ENCODE measurements at places on chromosomes 13 and 19.
A peak's percentile ranks its signal among the peaks of the same experiment; 100 is the strongest.

GRCh38 chr13:49046002-49046401 lies 70.3 kb downstream of the FNDC3A start:
- DNase-seq = no peak

GRCh38 chr13:110877737-110878258 lies 37.1 kb downstream of the ANKRD10 start:
- no peak for DNase-seq

GRCh38 chr13:110225609-110226574 lies 81.1 kb downstream of the COL4A1 start:
- DNase-seq = no peak

DNA sequence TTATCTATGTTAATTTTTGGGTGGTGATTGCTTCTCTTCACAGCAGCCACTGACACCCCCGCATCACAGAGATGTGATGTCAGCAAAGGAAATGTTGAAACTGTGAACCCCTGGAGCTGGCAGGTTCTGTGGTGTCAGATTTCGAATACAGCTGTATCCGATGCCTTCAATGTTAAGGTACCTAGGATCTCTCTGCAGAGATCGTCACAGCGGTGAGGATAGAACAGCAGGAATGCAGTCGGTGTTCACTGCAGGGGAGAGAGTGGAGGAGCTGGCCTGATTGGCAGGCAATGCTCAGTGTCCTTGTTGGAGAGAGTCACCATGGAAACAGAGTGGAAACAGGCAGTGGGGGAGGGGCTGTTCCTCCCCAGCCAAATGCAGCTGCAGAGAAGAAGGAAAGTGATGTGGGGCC lies 79.5 kb upstream of the ZNF835 start:
- DNase-seq = peak; percentile 27

- DNase-seq = no peak
Observed at GRCh38 chr19:54875506-54875905, 1.5 kb downstream of the FCAR start.

- DNase-seq = no peak
Observed at GRCh38 chr19:36421749-36422481, 3.5 kb upstream of the ZFP82 start.

- no peak for DNase-seq
Observed at GRCh38 chr13:85419611-85420010, 379.6 kb downstream of the SLITRK6 start.

- no peak for DNase-seq
Observed at GRCh38 chr19:3025549-3025886, 3.6 kb downstream of the TLE2 start.

GRCh38 chr13:24709186-24709913 lies 29.1 kb downstream of the ATP12A start:
- DNase-seq = no peak

- no peak for DNase-seq
Observed at GRCh38 chr13:98974053-98974452, 3.8 kb downstream of the DOCK9 start.

GRCh38 chr13:65866138-65866537 lies 1364.0 kb downstream of the PCDH9 start:
- no peak for DNase-seq

- DNase-seq = no peak
Observed at GRCh38 chr13:20227288-20227687, 4.8 kb downstream of the GJB6 start.

DNA sequence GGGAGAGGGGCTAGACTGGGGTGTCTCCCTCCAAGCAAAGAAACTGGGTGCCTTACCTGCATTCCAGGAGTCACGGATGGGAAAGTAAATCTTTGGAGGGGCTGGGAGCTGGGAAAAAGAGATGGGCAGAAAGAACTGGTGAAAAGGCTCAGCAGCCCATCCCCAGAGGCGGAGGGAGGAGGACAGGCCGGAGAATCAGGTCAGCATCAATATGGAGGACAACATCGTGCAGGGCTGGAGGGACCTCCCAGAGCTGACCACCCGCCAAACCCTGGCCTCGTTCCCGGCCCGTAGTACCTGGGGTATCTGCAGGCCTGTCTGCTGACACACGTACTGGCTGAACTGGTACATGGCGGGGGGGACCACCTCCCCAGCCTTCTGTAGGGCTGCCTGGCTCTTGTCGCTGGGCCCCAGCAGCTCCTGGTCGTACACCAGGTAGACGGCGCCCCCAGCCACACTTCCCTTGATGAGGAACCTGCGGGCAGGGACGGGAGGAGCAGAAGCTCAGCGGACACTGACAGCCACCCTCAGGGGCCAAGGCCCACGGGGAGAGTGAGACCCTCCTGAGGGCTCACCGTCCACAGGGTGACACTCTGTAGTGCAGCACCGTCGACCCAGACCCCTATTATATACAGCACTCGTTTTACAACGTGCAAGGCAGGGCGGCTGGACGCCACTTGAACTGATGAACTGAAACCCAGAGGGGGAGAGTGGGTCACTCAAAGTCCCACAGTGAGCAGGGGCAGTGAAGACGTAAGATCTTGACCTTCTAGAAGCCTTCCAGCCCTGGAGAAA lies 830 bp downstream of the MICOS13 start:
- no peak for DNase-seq

DNA sequence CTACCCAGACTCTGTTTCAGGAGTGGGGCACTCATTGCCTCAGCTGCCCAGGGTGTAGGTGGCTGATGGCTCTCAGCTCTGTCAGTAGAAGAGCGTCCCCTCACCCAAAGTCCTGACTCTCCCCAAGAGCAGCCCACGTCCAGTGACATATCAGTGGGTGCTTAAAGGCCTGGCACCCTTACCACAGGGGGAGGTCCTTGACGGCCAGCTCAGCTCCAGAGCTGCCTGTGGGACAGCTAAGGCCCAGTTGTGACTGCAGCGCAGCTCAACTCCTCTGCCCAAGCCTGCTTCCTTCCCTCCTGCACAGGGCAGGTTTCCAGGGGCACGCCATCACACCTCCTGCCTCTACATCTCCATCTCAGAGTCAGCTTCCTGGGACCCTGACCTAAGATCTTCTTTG lies 32.4 kb downstream of the GRIK5 start:
- no peak for DNase-seq

DNA sequence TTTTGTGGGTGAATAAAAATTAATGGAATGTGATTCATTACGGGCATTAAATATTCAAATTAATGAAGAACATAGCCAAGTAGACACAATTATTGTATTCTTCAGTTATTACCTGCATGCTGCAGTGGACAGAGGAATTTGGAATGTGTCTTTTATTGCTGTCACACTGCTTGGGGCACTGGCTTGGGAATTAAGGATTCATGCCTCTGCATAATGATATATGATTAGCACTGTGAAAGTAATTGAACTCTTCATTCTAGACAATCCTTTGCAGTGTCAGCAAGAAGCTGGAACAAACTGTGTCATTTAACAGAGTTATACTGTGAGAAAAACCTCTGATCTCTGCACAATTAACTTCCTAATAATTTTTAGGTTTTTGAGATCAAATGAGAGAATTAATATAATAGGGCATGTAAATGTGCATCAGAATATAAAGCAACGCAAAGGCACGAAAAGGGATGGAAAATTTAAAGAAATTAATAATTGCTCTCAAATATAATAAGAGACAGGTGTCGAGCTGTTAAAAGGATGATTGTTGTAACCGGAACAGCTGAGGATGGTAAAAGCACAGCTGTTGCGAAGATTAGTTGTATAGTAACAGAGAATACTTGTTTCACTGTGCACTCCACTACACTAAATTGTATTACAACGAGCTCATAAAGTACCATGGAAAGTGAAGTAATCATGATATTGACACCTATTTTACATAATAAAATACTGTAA lies 235.1 kb upstream of the MIR17HG start:
- no peak for DNase-seq

- no peak for DNase-seq
Observed at GRCh38 chr19:10551698-10552301, 8.1 kb downstream of the ATG4D start.

- no peak for DNase-seq
Observed at GRCh38 chr19:8155318-8155717, 5.9 kb upstream of the FBN3 start.

DNA sequence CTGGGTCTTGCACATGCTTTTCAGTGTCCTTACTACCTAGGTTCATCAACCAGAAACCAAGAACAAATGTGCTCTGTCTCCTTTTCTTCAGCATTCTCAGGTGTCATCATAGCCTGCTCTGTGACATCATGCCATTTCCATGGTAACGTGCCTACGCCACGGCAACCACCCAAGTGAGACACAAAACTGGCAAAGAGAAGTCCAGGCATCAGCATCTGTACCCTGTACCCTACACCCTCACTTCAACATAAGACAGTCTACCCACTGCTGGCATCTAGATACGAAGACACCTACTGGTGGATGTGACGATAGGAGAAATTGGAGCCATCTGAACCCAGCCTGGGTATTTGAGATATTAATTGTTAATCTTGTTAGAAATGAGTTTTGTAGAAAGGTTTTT lies 13.3 kb downstream of the ZC3H4 start:
- DNase-seq = no peak

DNA sequence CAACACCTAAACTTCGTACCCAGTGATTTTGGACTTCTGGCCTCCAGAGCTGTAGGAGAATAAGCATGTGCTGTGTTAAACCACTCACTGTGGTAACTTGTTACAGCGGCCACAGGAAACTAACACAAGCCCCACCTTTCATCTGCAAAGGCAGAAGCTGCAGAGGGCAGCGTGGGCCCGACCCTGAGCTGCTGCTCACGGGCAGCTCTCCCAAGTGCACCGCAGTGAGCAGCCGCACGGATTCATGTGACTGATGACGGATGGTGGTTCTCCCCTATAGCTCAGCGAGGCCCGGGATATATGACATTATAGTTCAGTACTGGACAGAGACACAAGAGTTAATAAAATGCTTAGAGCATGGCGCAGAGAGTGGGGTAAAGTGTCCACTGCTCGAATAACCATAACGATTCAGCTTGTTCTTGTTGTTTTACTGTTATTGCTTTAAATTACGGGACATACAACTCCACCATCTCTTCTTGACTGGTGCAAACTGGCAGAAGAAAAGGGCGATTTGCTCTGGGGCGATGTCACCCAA lies 21.9 kb downstream of the VRK3 start:
- DNase-seq = no peak

- DNase-seq = no peak
Observed at GRCh38 chr13:43170506-43170905, 147.1 kb downstream of the DNAJC15 start.

GRCh38 chr13:87035526-87035925 lies 635.6 kb upstream of the SLITRK5 start:
- DNase-seq = no peak

- peak; percentile 66 for DNase-seq
Observed at GRCh38 chr19:2476451-2477140, 669 bp downstream of the GADD45B start.

DNA sequence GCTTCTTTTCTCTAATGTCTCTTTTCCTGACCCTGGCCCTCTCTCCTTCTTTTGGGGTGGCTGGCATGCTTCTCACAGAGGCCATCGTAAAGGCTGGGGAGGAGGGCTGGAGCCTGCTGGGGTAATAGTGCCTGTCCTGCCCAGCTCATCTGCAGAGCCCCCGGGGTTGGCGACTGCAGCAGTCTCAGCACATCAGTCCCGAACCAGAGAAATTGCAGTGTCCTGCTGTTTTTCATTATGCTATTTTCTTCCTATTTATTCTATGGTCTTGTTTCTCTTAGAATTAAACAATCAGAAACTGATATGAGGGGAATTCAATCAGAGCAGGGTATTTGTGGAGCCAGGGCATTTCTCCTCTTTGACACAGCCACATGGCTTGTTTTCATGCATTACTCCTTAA lies 166.4 kb downstream of the SHISA2 start:
- peak; percentile 38 for DNase-seq

- DNase-seq = no peak
Observed at GRCh38 chr13:28534801-28535200, 39.9 kb upstream of the FLT1 start.

- no peak for DNase-seq
Observed at GRCh38 chr13:50318887-50319286, 303.6 kb downstream of the KCNRG start.

DNA sequence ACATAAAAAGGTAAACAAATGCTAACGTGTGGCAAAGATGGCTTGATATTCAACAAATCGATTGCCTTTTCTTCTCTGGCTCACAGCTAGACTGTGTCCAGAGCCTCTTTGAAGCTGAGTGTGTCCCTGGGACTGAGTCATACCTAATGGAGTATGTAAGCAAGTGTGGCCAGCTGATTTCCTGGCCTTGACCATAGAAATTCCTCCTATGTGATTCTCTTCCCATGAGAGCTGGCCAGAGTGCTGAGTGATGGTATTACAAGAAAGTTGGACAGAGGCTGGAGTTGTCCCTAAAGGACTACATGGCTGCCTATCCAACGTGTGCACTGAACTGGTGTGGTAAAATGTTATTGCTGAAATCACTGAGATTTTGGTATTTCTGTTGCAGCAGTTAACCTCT lies 320.1 kb upstream of the SLC10A2 start:
- no peak for DNase-seq
